ENCODE measurements at places on chromosomes 2 and 18.

GRCh38 chr2:14543284-14543683, 89.2 kb upstream of the LRATD1 start:
- DNase-seq: no peak

DNA sequence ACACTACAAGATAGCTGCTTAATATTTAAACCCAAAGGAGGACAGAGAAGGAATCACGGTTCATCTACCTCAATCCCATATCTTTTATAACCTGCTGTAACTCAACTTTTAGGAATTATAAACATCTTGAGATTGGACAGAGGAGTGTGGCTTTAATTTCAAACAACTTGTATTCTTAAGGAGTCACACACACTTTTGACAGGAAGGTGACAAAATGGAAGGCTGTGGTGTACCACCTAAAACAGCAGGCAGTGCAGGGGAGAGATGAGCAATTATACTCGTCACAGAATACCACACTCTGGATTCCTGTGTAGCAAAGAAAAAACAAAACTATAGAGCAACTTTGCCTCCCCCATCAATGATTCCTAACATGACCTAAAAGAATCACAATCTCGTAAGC, 194.8 kb downstream of the ZEB2 start:
- DNase-seq: no peak

- no peak for DNase-seq
These were observed 40.6 kb downstream of the EHD3 start for GRCh38 chr2:31274401-31275075.

DNA sequence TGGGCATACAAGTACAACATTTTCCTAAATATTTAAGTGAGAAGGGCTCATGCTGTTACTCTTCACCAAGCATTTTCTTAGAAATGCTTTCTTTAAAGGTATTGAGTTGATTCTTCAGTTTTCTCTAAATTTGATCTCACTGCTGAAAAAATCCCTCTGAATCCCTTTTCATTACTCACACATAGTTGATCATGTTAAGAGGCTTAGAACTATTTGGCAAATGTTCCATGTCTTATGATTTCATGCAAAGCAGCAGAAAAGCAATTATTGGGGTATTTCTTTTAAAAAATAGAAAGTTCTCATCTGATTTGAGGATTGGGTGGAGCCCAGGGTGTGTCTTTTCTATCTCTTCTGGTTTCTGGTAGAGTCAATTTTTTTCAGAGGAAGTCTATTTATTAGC, 1079.8 kb upstream of the ZEB2 start:
- DNase-seq: no peak

DNA sequence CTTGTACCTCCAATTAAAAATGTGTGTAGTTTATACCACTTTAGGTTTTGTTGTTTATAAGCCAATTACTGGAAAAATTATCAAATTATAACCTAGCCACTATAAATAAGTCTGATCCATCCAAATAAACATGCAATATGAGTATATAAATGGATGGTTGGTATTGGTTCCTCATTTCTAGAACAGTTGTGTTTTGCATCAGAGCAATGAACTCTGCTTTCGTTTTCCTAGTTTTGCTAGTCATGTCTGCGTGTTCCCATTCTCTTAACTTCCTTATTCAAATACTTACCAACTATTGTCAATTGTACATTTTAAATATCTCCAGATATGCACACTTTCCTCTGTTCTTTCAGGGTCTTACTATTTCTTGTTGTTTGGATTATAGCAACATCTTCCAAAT, 641.7 kb downstream of the NR4A2 start:
- no peak for DNase-seq

DNA sequence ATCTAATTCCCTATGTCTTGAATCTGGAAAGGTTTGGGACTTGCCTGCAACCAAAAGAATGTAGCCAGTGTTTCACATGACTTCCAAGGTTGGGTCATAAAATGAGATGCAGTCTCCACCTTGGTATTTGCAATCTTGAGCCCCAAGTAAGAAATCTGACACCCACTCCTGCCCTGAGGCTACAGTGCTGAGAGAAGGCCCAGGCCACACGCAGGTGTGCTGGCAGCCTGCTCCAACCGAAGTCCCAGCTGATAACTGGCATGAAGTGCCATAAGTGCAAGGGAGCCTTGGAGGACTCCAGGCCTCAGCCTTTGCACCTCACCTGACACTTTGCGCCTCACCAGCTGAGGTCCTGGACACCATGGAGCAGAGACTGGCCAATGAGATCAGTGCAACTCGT, 182.7 kb downstream of the ANAPC1 start:
- DNase-seq: no peak

DNA sequence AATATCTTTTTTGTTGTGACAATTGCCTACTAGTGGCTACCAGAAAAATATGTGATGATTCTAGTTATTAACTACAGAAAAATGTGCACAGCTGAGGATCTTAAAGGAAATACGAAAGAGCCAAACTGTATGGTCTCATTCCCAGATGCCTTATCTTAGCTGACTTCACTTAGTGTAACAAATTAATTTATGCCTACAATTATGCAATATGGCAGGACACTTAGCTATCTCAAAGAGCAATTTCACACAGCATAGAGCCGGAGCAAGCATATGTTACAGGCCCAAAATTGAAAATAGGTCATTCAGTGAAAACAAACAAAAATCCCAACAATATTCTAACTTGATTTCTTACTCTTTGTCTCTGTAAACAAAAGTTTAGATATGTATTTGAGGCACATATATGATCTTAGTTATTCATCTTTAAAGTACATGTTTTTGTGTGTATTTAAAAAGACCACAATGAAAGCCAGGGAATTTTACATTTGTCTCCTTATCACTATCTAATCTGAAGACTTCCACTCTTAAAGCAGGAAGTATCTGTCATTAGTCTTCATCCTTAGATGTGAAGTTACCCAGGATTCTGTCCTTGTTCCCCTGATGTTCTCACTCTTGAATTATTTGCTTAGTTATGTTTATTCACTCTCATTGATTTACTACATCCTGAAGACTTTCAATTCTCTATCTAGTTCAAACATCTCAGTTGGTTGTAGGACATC, 1579.0 kb upstream of the NXPH2 start:
- DNase-seq: no peak

- DNase-seq: no peak
These were observed 139.8 kb downstream of the PIK3C3 start for GRCh38 chr18:42094875-42095274.

DNA sequence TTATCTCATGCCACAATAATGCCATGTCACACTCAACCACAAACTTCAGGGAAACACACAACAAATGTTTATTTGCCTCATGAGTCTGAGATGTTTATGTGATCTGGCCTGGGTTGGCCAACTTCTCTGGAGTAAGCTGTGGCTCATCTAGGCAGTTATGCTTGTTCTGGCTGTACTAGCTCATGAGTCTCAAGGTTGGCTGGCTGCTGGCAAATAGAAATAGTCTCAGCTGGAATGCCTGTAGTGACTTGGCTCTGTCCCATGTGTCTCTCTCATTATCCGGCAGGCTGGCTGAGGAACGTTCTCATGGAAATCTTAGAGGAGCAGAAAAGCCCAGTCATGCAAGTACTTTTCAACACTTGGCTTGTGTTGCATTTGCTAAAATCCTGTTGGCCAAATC, 234.9 kb upstream of the CDH2 start:
- DNase-seq: no peak

GRCh38 chr2:189982780-189983394, 79.6 kb downstream of the MSTN start:
- no peak for DNase-seq

DNA sequence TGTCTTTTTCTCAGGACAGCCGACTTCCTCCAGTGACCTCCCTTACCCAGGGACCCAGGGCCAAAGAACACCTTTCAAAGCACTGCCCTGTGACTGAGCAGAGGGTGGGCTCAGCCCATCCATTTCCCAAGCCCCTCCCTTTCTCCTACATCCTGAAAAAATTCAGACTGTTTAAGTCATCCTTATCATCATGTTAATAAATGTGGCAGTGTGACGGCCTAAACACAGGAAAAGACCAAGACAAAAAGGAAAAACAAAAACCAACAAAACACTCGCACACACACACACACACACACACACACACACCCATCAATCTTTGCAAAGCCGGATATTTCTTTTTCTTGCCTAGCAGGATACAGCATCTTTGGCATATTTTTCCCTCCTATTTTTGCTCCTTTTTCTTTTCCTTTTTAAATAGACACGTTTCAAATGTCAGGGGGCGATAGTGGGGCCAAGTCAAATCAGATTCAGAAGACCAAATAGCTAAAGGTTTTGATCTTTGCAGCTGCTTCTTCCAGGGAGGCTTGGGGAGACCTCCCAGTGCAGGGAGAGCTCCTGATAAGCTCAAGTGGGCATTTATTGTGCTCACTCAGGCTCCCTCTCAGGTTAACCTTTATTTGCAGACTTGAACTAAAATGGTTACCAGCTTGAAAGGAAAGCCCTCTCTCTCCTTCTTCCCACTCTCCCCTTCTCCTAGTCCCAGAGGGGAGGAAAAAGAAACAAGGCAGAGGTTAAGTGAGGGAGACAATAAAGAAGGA, 39.5 kb upstream of the NRP2 start:
- DNase-seq: no peak

DNA sequence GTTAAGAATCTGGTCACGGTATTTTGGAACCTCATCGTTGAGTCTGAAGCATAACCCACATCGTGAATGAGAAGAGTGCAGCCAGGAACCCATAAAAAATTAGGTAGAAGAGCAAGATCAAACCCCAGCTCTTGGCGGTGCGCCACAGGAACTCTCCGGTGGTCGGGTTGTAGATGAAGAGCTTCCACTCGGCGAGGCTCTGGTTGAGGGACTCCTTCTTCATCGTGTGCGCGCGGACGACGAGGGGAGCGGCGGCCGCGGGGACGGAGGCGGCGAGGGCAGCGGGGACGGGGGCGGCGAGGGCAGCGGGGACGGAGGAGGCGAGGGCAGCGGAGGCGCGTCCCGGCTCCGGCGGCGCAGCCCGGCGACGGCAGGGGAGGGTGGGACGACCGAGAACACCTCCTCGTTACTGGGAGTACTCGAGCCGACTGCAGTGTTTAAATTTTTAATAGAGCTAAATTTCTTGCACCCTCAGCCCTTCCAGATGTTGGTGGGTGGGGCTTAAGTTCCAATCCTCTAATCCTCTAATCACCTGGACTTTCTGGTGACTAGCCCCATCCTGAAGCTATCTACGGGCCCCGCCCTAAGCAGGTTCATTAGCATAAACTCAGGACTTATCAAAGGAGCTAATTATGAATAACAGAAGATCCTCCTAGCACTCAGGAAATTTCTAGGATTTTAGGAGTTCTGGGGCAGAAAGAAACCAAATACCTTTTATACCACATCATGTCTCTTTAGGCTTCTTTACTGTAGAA, 20.4 kb upstream of the PAPOLG start:
- no peak for DNase-seq

DNA sequence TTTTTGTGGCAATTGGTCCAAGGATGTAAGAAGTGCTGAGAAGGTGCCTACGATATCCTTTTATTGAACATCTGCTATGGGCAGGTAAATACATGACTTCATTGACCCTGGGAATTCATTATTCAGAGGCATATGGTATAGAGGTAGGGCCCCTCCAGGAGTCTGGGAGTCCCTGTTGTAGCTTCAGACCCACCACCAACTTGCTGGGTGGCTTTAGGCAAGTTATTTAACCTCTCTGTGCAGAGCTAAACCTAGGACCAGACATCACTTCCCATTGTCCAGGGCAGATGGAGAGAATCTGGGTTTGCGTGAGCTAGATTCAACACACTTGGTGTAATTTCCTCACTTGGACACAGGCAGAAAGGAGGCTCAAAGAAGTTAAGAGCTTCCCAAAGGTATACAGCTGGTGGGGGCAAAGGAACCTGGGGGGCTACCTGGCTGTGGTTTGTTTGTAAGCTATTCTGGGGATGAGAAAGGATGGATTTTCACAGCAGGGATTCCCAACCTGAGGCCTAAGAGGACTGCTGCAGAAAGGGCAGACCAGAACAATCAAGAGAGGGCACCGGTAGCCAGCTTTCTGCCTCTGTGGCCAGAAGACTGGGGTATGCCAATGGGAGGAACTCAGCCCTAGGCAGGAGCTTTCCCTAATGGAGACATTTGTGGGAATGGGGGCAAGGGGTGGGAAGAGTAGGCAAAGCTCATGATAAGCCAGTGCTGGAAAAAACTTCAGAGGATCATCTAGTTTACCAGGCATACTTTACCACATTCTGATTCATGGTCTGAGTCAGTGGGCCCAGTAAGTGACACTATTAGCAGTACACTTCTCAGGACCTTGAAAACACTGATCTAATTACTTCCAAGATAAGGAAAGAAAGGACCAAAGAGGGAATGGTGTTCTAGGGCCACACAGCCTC, 102.7 kb upstream of the SMAD2 start:
- DNase-seq: no peak
